ENCODE measurements at places on chromosomes 2 and 18.

DNA sequence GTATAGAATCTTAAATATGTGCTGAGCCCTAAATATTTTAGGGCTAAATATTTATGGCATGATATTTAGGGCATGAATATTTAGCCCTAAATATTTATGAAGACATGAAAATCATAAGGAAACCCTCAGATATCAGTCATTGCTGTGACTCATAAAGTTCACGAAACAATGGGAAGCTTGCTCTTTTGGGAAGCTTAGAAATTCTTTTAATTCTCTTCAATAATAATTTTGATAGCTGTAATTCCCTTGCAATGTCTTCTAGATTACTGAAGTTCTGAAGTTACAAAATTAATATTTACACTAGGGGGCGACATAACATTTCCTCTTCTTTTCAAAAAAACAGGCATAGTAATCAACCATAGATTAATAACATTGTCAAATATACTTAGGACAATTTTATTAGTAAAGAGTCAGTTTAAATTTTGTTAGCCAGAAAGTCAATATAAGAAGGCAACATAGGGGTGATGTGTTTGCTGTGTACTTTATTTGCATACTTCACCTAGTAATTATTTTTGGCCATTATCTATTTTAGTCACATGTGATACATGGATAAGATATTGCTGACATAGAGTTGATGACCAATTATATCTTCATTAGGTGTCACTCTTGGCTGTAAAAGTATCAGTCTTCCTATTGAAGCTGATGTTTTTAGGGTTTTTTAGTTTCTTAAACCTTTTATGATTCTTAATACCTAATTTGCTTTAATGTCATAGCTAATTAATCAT lies 13.2 kb downstream of the ZNF804A start:
- peak; percentile 73 for DNase-seq

DNA sequence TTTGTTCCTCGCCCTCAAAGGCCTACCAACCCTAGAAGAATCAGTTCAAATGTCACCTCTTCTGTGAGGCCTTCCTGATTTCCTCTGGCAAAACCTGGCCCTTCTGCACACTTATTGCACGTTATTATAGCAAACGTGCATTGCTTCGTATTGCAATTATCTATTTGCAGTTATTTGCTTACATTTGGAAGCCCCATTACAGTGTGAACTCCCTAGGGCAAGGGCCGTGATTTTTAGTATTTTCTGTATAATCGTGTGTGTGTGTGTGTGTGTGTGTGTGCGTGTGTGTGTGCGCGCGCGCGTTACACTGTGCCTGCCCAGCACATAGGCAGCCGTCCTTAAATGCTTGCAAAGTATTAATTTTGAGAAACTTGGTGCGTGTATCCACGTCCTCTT lies 460 bp upstream of the SEMA4F start:
- no peak for DNase-seq

GRCh38 chr2:237901932-237902850 lies 42.8 kb downstream of the RAMP1 start:
- no peak for DNase-seq

DNA sequence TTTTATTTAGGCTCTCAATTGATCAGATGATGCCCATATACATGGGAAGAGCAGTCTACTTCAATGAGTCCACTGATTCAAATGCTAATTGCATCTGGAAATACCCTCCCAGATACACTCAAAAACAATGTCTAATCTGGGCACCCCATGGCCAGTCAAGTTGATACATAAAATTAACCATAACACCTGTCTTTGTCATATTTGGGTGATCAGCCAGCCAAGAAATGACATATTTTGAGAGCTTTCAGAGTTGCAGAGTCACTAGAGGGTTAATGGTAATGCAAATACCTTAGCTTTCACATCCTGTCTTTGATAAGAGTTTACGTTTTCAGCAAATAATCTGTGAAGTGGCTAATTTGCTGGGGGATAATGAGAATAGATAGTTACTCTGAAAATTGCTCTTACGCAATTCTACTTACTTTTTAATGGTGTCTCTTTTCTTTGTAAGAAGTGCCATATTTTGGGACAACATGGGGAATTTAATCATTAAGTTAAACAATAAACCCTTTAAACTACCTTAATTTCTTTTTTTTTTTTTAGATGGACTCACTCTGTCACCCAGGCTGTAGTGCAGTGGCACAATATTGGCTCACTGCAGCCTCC lies 49.1 kb downstream of the CCDC195 start:
- DNase-seq: no peak

DNA sequence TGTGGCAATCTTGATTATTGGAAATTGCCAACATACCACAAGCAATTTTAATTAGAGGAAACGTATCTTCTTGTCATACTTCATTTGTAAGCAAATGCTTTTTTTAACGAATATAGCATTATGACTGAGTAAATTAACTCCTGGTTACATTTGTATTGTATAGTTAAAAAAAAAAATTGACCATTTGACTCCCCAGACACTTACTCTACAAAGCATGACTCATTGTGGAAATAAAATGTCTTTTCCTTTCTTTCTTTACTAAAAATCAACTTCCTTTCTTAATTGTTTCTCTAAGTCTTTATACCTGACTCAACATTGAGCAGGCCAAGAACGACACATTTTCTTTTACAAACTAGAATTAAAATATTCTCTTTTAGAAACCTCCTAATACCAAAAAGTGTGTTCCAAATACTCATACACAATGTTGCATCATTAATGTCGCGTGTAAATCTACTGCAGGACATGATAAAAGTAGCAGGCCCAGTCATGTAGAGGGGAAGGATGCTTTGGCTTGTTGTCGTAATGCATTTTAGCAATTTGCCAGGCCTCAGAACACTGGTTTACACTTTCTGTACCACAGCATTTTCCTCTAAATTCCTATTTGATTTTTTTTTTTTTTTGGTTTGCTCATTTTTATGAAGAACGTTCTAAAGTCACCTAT lies 349.6 kb upstream of the KCNH7 start:
- DNase-seq: peak; percentile 4

DNA sequence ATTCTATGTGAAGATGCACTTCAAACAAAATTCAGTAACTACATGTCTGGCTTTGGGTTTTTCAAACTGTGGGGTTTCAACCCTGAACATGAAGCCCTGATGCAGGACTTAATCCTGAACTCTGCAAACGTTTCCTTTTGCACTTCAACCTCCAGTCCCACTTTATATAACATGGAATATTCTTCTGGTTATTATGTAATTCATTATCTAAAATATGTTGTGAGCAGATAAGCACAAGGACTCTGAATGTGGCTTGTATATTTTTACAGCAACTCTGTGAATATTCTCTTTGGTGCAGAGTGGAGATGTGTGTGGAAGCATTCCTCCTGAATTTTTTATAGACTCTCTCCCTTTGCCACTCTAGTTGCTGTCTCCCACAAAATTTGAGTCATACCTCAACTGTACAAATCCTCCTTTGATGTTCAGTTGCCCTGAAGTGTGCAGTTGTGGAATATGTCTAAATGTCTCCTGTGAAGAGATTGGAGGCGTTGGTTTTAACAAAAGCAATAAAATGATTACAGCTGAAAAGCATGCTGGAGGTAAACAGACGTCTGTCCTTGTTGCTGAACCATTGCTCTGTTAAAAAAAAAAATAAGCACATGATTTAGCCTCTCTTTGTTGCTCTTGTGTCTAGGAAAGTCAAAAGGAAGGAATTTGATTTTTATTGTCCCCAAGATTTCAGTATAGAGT lies 205.1 kb upstream of the NRP2 start:
- DNase-seq: peak; percentile 27

- peak; percentile 46 for DNase-seq
Measured at GRCh38 chr2:100813527-100813926, 6.4 kb upstream of the NPAS2 start.

- DNase-seq: no peak
Measured at GRCh38 chr2:126299469-126299976, 356.4 kb upstream of the GYPC start.

- DNase-seq: peak; percentile 67
Measured at GRCh38 chr2:108243566-108243965, 3.8 kb downstream of the SULT1C3 start.

GRCh38 chr2:215828528-215829184 lies 184.7 kb downstream of the MREG start:
- peak; percentile 76 for DNase-seq

GRCh38 chr2:222730366-222730999 lies 59.0 kb downstream of the MOGAT1 start:
- DNase-seq: no peak

DNA sequence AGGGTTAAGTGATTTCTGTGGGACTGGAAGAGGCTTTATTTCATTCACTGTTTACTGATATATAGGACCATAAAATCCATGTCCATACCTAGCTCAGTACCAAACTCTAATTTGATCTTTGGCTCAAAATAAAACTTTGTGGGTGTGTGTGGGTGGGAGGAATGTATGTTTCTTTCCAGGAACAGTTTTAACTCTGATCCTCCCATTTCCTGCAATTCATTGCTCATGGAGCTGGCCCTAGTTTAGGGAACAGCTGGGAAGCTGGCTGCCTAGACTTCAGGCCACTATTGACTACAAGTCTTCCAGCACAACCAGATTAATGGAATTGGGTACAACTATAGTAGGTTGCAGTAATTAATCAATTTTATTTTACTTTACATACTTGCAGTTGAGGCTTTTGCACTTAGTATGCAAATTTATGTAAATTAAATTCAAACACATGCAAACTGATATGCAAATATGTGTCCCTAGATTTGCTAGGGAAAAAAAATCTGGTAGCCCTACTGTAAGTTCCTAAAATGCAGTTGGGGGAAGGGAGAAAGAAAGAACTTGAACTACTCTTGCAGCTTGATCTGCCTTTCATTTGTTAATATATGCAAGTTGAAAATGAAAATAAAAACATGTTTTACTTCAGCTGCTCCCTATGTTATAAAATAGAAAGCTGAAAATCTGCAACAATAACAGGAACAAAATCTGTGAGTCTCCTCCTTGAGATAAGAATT lies 1070.3 kb upstream of the CELF4 start:
- no peak for DNase-seq

- DNase-seq: peak; percentile 89
Measured at GRCh38 chr2:186532891-186533290, 46.8 kb downstream of the ZC3H15 start.

DNA sequence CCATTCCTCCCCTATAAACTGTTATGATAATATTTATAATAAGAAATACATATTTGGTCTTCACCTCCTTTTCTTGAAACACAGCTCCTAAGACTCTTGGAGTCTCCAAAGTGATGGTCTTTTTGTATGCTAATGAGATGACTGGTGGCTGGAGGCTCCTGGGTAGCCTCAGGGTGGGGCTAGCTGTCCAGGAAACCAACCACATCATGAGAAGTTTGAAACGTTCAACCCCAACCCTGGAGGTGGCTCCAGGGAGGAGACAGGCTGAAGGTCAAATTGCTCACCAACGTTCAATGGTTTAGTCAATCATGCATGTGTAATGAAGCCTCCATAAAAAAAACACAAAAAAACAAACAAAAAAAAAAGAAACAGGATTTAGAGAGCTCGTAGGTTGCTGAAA lies 298.7 kb upstream of the MGAT5 start:
- DNase-seq: no peak

- DNase-seq: no peak
Measured at GRCh38 chr2:127632592-127633489, 13.1 kb upstream of the GPR17 start.

DNA sequence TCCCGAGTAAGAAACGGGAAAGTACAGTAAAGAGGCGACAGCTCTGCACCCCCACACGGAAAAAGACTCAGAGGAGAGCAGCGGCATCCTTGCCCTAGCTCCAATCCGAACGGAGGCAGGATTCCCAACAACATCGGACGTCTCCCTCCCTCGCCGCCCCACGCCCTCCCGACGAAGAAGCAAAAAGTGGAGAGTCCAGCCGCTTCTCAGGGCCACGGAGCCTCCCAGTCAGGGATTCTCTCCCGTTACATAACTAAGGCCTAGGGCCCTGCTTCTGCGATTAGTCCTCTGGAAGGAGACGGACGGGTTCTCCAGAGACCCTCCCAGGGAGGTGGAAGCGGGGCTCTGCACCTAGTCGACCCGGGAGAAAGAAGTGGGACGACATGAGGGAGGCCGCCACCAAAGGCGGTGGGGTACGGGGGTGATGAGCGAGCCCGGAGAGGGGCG lies 587 bp downstream of the SUMO1 start:
- DNase-seq: peak; percentile 52

DNA sequence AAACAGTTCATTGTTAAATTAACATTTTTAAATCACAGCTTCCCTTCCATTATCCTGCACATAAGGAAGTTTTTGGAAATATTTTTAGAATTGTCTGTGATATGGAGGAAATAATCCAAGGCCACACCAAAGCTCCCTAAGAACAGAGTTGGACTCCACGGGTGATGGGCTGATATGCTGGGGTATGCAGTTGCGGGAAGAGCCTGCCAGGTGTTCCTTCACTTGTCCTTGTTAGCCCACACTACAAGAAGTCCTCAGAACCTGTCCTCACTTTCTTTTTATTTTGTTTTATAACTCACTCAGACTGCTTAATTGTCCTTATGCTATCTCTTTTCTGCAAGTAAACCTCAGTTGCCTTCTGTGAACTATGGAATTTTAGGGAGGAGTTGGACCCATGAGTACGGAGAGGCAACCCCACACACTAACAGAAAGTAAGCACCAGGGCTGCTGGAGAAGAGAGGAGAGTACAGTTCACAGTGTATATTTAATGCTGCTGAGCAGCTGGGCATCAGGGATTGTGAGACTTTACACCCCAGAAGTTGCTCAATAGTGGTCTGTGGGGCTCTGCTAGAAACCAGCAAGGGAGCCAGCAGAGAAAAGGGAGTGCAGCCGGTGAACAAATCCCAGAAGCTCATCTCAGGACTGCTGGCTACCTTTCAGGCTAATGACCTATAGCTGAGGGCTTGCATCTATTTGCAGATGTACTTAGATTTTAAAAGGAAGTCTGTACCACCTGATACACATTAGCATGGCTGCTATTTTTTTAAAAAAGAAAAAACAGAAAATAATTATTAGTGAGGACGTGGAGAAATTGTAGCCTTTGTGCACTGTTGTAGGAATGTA lies 280.1 kb upstream of the STON1 start:
- peak; percentile 59 for DNase-seq

GRCh38 chr2:162342321-162342720 lies 1.6 kb upstream of the GCA start:
- peak; percentile 11 for DNase-seq

- no peak for DNase-seq
Measured at GRCh38 chr2:118490330-118490729, 357.1 kb downstream of the EN1 start.

- peak; percentile 60 for DNase-seq
Measured at GRCh38 chr2:65228263-65228750, 676 bp downstream of the ACTR2 start.

GRCh38 chr2:102977426-102978090 lies 215.7 kb downstream of the TMEM182 start:
- no peak for DNase-seq

- no peak for DNase-seq
Measured at GRCh38 chr2:59693231-59693959, 860.1 kb downstream of the BCL11A start.

DNA sequence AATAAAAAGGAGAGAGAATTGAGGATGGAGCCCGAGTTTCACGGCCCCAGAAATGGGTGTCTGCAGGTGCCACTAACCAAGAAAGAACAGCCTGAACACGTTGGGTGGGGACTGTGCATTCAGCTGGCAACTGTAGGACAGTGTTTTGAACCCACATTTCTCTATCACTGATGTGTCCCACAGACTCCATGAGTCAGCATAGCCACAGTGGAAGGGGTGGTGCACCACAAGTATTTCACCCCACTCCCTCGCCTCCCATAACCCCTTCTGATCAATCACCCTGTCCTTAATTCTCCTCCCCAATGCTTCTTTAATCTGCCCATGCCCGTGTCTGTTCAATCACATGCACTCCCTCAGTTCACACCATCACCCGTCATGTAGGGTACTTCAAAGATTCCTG lies 291.5 kb downstream of the ZNF516 start:
- DNase-seq: no peak
